ENCODE measurements at places on chromosomes 1 and 21.

GRCh38 chr21:17784604-17785402 lies 34.4 kb downstream of the C21orf91 start:
- no peak for DNase-seq

- no peak for DNase-seq
These were observed 55.6 kb upstream of the FBXO28 start for GRCh38 chr1:224058303-224058702.

DNA sequence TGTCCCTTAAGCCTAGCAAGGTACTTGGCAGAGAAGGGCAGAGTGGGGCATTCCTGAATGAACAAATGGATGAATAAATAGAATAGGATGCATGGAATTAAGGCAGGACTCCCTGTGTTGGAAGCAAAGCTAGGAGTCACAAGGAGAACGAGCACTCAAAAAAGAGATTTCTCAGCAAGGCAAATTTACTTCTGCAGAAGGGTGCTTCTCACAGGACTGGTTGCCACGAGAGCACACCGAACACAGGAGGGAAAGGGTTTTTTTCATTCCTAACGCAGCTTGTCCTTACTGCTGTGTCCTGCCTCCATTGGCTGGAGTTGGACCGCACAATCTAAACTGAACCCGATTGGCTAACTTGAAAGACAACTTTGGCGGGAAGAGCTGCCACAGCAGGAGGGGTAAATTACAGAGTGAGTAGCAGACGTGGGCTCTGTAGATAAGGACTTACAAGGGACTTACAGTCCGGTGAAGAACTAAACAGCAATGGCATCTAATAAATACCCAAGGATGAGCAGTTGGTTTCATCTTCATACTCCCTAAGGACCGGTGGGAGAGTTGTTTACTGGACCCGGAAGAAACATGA lies 52.4 kb downstream of the KIF26B start:
- no peak for DNase-seq

DNA sequence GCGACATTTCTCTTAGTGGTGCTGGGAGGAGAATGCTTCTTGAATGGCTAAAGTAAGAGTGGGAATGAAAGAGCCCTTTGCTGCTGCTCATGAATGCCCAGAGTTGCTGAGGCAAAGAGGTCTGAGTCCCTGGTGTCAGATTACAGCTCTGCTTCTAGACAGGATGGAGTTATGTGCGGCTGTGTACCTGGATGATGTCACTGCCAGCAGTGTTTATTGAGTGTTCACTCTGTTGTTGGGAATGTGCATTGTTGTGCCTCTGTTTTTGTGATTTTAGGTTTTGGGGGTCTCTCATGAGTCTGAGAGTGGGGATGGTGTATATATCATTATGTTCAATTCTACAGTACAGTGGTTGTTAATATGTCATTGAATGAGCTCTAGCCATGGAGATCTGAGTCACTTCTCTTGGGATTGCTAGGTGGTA lies 2.7 kb downstream of the CDC14A start:
- no peak for DNase-seq

DNA sequence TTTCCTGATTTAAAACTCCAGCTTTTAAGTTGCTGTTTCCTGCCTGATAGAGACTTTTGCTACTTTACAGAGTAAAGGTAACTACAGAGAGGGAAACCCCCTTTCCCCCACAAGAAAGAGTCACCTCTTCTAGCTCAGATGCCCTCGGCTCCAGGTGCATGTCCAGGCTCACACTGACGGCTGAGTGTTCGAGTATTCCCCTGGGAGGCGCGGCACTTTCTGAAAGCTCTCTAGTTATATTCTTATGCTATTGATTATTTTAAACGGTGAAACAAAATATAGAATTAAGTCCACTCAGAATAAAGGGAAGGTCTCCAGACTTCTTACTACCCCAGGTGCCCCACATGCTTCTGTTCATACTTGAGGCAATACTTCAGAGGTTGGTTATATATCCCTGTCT lies 160.3 kb upstream of the FMN2 start:
- DNase-seq: no peak

DNA sequence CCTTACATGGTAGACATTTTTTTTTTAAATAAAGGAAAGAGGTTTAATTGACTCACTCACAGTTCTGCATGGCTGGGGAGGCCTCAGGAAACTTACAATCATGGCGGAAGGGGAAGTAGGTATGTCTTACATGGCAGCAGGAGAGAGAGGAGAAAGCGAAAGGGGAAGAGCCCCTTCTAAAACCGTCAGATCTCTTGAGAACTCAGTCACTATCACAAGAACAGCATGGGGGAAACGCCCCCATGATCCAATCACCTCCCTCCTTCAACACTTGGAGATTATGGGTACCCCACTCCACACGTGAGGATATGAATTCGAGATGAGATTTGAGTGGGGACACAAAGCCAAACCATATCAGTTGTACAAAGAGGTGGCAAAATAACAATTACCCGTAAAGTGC lies 301.7 kb downstream of the GRIK1 start:
- no peak for DNase-seq

DNA sequence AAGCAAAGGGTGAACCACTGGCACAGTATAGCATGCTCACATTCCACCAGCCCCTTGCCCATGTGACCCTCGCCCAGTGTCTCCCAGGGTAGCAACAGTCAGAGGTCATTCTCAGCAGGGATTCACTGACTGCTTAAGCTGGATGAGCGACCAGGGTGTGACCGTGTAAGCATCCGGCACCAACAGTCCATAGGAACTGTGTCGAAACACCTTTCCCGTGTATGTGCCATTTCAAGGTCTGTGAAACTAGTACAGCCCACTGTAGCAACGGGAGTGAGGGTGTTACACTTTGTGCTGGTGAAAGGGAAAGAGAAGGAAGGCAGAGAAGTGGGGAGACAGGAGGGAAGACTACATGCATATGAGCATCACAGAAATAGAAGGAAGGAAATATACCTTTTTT lies 10.8 kb downstream of the PIK3C2B start:
- no peak for DNase-seq

Data from T-helper 17 cell (primary cell).